Cortex of kidney (tissue), 1 donor: ENCODE measurements at places on chromosomes 3 and 15.

GRCh38 chr3:132090921-132091320 lies 56.1 kb upstream of the CPNE4 start:
- DNase-seq, result no peak

DNA sequence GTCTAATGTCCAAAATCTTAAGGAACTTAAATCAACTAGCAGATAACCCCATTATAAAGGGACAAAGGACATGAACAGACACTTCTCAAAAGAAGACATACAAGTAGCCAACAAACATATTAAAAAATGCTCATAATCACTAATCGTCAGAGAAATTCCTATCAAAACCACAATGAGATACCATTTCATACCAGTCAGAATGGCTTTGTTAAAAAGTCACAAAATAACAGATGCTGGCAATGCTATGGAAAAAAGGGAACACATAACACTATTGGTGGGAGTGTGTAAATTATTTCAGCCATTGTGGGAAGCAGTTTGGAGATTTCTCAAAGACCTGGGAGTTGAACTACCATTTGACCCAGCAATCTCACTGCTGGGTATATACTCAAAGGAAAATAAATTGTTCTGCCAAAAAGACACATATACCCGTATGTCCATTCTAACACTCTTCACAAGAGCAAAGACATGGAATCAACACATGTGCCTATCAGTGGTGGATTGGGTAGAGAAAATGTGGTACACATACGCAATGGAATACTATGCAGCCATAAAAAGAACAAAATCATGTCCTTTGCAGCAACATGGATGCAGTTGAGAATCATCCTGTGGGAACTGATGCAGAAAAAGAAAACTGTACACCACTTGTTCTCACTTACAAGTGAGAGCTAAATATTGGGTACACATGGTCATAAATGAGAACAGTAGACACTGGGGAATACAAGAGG lies 78.5 kb downstream of the TCF12 start:
- no peak for DNase-seq

- DNase-seq, result no peak
These were observed 689.1 kb upstream of the DPPA4 start for GRCh38 chr3:110026421-110026820.

- DNase-seq, result no peak
These were observed 301.5 kb downstream of the PYDC2 start for GRCh38 chr3:191762323-191762960.

- no peak for DNase-seq
These were observed 451 bp downstream of the CHCHD4 start for GRCh38 chr3:14124223-14124614.

DNA sequence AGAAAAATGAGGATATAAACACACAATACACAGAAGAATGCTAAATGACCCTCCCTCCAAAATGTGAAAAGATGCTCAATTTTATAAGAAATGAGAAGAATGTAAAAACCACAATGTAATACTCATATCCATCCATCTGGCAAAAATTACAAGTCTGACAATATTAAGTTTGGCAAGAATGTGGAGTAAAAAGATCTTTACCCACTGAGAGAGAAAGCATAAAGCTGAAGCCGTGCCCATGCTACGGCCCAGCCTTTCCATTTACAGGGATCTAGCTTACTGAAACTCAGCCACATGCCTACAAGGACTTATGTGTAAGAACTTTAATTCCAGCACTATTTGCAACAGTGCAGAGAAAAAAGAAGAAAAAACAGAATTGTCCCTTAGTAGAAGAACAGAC lies 42.9 kb downstream of the ATP13A3 start:
- DNase-seq, result no peak

GRCh38 chr3:178127221-178127620 lies 409.0 kb upstream of the KCNMB2 start:
- DNase-seq, result no peak

- DNase-seq, result no peak
These were observed 67.6 kb downstream of the FNDC3B start for GRCh38 chr3:172106989-172107388.

- DNase-seq, result no peak
These were observed 20.9 kb downstream of the MRAS start for GRCh38 chr3:138369151-138369900.

DNA sequence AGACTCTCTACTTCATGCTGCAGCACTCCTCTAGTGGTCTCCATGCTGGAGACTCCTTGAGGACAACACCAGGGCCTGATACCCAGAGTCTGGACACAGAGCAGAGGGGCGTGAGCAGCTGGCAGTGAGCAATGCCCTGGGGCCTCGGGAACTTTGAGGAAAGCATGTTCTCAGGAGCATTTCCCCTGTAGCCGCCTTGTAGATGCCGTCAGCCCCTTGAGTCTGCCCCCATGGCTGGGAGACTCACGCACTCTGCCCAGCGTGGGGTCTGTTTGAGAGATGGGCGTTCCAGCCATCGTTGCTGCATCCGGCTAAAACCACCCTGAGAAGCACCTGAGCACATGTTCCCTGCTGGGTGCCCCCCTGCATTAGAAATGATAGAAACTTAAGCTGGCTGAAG lies 56.8 kb downstream of the PLXNA1 start:
- no peak for DNase-seq

DNA sequence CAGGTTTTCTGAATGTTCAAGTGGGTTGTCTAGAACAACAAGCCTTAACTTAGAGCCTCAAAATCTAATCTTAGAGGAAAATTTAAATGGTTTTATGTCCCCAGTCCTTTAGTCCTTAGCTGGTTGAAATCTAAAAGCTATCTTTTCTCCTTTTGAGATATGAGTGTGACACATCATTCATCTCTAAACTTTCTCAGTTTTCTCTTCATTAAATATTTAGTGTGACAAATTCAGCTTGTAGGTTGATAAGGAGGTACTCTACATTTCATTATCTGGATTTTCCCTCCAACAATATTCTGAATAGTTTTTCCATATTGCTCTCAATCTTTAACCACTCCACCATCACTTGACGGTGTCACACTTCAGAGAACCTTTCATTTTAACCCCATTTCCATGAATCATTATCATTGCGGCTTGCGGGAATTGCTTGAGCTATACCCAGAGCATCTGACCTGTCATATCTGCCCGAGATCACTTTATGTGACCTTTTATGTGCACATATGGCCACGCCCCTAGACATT lies 16.1 kb upstream of the ATP8B4 start:
- no peak for DNase-seq

DNA sequence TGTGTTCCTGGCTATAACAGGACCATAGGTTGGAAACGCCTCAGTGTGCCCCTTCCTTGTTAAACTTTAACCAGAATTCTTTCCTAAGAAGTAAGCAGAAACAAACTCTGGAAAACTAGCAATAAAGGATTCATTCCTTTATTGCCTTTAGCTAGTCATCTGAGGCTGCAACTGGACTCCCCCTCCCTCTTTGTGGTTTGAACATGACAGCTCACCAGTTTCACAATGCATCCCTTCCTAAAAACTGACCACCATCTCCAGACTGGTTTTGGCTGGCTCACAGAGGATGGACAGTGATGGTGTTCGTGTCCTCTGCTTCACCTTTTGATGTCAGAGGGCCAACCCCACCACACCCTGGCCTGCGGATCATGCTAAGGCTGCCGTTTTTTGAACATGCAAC lies 27.9 kb upstream of the TGFBR2 start:
- no peak for DNase-seq

GRCh38 chr15:91122296-91122695 lies 22.2 kb downstream of the SV2B start:
- no peak for DNase-seq

DNA sequence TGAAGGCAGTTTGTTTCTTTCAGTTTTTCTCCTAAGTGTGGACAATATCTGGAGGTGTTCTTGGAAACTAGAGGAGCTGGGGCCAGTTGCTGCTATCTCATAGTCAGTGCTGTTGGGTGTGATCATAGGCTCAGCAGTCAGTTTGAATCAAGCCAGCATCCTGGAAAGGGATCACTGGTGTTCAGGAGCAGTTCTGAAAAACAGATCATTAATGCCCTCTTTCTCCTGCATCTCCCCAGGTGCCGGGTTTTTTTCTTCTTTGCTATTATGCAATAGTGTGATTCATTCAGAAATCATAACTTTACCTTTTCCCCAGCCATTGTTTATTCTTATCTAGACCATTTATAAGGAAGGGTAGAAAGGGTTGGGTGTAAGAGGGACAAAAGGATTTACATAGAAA lies 24.0 kb downstream of the LNP1 start:
- DNase-seq, result no peak

DNA sequence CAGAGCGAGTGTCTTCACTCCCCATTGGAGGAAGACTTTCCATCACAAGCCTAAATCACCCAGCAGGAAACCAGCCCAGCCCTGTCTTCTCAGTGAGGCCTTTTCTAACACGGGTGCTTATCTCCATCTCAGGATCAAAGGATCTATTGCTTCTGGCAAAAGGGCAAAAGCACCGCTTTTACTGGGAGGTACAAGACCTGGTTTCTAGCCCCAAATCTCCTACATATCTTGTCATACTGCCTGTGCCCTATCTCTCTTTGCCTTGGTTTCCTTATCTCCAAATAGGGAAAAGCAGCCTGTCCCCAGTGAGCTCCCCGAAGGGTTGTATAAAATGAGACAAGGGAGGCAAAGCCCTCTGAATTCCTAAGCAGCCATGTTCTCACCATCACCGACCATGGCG lies 5.2 kb downstream of the GLB1 start:
- DNase-seq, result no peak

DNA sequence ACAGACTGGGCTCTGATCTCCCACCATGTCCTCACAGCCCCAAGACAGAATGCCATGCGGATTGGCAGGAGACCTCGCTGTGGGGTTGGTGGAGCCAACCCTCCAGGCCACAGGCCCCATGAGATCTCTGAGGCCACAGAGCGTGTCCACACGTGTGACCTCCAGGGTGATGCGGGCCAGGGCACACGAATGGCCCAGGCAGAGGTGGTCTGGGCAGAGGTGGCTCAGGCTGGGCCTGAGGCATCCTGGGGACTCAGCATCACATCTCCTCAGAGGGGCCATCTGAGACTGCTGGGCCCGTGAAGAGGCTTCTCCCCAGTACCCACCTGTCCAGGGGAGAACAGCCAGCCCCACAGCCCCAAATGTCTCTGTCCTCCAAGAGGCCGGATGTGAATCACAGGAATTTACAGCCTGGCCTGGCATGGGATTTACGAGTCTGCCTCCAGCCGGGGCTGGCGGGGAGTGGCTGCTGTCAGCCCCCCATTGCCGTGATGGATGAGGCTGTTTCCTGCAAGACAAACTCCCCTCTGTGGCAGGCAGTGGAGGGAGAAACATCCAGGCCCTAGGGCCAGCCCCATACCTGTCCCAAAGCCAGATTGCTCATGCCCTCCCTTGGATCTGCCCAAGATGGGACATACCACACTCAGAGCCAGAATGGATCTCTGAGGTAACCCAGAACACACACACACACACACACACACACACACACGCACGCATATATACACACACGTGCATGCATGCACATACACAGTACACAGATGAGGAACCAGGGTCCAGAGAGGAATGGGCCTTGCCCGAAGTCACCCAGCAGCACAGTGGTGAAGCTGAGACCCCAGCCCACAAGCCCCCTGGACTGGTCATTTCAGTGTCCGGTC lies 208.3 kb downstream of the TBC1D2B start:
- no peak for DNase-seq

- no peak for DNase-seq
These were observed 5.6 kb upstream of the PCOLCE2 start for GRCh38 chr3:142894493-142894892.

- DNase-seq, result no peak
These were observed 445.3 kb downstream of the NAALADL2 start for GRCh38 chr3:175304404-175304803.

DNA sequence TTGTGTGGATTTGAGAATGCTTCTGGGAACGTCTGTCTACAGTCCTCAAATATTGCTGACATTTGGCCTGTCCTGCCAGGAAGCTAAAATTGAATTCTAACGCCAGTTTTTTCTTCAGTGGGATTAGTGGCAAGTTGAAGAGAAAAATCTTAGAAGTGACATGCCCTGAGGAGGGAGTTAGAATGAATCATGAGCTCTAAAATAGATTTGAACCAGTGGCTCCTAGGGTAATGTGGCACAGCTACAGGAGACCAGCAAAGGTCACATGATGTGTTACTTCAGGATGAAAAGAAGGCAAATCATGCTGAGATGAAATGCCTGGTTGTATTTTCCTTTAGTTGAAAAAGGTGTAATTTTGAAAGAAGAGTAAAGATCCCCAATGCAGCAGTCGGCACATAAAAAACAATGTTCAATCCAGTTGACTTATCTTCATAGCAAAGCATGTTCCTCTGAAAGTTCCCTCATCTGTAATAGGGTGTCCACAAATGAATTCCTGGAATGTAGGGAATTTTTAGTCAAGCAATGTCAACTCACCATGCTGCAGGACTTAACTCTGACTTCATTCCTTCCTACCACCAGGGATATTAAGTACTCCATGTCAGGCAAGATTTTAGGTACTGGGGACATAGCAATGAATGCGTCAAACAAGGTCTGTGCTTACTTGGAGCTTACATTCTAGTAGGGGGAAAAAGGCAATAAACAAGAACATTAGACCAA lies 171.6 kb downstream of the CADPS start:
- no peak for DNase-seq

DNA sequence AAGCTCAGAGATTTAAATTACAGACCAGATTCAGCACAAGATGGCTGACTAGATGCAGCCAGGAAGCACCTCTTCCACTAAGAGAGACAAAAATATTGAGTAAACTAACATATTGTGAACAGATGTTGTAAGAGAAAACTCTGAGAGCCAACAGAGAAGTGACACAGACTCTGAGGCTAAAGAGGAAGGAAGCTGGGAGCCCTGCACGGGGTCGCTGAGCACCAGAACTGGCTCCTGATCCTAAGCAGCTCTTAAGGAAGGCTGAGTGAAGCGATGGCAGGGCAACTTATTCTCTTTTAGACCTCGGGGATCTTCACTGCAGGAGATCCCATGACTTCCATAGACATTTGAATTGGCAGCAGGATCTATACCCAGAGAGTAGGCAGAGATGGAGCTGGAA lies 578.0 kb upstream of the GRM7 start:
- DNase-seq, result no peak

- no peak for DNase-seq
These were observed 5.7 kb downstream of the EIF4G1 start for GRCh38 chr3:184320104-184320445.

DNA sequence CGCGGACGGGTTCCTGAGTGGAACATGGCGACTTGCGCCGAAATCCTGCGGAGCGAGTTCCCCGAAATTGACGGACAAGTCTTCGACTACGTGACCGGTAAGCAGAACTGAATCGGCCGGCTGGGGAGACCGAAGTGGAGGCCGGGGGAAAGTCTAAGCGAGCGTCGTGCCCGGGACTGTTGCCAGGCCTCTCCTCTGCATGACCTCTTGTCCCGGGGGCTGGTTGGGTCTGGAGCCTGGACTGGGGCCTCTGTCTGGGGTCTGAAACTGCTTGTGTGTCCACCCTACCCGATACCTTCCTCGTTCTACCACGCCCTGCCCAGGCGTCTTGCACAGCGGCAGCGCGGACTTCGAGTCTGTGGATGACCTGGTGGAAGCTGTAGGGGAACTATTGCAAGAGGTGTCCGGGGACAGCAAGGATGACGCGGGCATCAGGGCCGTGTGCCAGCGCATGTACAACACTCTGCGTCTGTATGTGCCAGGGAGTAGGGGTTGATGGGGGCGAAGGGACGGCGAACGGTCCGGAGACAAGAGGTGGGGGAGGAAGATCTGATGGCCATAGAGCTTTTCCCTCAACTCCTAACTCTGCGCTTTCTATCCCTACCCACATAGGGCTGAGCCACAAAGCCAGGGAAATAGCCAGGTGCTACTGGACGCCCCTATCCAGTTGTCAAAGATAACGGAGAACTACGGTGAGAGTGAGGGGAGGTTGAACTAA lies at the start of gene ABCF3:
Gene ABCF3, plus strand, starts transcription at position 16 of the 718 bp plus-strand sequence. Its CDS starts 9 bp downstream, at position 25.
- DNase-seq, result no peak
